ENCODE measurements at places on chromosomes 12 and 14.

GRCh38 chr14:91945751-91946621, 1.5 kb downstream of the FBLN5 start:
- no peak for DNase-seq

- DNase-seq, result no peak
Observed at GRCh38 chr12:125247477-125247876, 182.2 kb downstream of the AACS start.

DNA sequence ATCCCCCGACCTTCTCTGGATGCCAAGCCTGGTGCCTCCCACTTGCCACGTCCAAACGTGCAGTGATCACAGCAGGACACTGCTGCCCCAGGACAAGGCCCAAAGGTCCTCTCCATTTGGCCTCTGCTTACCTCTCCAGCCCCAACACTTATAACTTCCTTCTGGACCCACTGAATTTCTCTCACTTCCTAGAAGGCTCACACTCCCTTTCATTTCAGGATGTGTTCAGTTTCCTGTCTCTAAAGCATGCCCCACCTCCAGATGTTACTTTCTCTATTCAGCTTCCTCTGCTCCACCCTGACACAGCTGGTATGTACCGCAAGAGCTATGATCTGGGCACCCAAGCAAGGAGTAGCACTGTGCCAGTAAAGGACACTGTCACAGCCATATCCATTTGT, 33.0 kb downstream of the CDKL1 start:
- no peak for DNase-seq

GRCh38 chr12:81176796-81177195, 98.9 kb downstream of the ACSS3 start:
- no peak for DNase-seq

DNA sequence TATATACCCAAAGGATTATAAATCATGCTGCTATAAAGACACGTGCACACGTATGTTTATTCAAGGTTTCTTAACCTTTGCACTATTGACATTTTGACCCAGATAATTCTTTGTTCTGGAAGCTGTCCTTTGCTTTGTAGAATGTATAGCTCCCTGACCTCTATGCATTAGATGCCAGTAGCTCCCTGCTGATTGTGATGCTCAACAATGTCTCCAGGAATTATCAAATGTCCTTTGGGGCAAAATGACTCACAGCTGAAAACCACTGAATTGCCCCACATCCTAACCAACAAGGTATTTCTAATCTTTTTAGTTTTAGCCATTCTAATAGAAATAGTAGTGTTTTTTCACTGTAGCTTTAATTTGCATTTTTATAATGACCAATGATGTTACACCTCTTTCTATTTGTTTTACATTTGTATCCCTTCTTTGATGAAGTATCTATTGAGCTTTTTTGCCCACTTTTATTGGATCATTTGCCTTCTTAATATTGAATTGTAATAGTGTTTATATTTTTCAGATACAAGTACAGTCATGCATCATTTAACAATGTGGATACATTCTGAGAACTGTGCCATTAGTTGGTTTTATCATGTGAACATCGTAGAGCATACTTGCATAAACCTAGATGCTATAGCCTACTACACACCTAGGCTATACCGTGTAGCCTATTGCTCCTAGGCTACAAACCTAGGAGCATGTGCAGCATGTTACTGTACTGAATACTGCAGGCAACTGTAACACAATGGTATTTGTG, 10.4 kb upstream of the NOPCHAP1 start:
- no peak for DNase-seq

GRCh38 chr12:76300297-76300665, 47.9 kb downstream of the BBS10 start:
- DNase-seq, result no peak

GRCh38 chr14:59305836-59306555, 117.5 kb downstream of the DAAM1 start:
- DNase-seq, result no peak

DNA sequence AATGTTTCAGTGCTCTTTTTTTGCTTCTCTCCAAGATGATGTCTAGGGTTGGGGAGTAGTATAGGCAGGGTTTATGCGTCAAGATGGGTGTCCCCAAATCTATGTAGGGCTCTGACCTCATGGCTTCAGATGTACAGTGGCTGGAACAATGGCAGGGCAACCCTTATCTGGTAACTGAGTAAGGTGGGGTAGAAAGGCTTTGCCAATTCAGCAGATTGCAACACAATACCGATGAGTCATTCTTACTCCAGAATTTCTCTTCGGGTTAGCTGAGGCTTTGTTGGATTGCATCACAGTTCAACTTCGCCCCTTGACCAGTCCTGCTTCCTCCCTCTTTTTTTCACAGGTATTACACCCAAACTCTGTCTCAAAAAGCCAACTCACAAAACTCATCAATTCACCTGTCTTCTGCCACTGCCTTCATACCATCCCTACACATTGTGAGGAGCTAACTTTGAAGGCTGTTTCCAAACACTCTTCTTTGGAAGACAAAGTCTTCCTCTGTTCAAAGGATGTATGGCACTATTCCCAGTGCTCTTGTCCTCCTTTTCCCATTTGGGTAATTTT, 190.2 kb upstream of the CNOT2 start:
- DNase-seq, result no peak

- DNase-seq, result no peak
Observed at GRCh38 chr12:60992087-60992486, 1268.1 kb upstream of the USP15 start.

- no peak for DNase-seq
Observed at GRCh38 chr12:23221066-23221465, 596.1 kb downstream of the ETNK1 start.
